Amniotic stem cell (primary cell): ENCODE measurements at places on chromosomes 3 and 15.

DNA sequence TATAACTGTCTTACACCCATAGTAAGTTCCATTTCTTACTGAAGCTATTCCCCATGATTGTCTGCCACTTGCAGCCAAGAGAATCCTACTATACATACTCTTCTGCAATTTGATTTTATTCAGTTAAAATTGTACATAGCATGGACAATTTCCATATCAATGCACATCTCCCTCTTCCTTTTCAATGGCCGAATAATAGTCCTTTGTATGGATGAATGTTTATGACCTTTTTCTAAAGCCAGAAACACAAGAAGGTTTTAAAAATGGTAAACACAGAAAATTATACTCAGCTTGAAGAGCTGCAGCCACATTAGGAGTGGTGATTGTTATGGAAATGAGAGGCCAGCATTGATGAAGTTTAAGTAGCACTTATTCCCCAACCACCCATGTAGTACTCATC, 8.5 kb upstream of the ERC2 start:
- DNase-seq = no peak

GRCh38 chr15:56772868-56773639, 39.7 kb upstream of the ZNF280D start:
- DNase-seq = no peak

GRCh38 chr3:16658004-16658924, 53.0 kb upstream of the DAZL start:
- no peak for DNase-seq

DNA sequence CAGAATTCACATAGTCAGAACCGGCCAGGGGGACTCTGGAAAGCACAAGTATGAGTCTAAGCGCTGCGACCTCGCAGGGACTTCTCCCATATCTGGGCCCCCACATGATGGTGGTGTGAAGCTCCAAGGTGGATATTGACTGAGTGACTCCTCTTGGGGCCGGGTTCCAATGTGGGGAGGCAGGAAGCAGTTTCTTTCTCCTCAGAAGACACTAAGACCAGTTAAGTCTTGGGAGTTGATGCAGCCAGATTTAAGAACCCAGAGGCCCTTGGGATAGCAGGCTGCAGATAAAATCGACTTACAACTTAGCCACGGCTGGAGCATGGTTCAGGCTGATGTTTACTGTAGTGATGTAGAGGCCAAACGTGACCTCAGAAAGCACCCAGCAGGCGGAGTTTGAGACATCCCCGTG, 55.4 kb upstream of the KLF13 start:
- no peak for DNase-seq

GRCh38 chr3:94234177-94234788, 171.4 kb downstream of the NSUN3 start:
- DNase-seq = no peak

DNA sequence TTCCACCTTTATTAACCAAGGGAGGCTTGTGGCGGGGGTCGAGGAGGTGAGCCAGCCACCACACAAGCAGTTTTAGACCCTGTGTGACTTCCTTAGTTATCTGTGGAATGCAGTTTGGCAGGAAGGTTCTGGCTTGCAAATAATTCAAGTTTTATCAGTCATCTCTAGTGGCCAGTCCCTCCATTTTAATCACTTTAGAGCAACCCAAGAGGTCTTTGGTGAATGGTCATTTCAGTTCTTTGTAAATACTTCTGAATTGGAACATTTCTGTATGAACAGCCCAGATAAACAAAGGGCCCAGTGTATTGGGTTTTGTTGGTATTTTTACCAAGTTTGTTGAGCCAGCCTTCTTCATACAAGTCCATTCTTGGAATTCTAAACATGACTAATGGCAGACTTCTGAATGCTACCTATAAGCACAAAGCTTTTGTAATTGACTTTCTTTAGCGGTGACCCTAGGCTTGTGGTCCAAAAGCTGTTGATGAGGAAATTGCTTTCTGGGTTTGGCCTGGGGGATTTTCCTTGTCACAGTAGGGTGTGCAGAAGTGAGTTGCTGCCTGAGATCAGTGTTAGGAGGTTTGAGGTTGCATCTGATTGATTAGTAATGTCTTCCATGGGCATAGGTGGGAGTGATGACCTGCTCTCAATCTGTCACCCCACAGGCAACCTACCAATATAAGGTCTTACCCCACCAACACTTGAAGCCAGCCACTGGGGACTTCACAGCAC, 193.3 kb upstream of the TOPAZ1 start:
- DNase-seq = no peak

DNA sequence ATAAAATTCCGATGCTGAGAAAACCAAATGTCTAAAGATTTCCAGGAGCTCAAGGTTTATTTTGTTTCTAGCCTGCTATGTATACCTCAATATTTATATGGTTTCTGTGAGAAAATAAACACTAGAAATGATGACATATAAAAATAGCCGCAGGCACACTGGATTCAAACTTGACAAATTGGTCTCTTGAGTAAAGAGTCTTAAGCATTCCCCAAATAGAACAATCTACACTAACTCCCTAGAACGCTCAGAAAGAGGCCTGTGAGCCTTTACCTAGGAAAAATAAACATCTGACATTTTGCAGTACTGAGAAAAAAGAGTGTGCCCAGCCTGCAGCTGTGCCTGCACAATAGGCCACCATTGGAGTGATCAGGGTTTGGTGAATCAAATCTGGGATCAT, 75.2 kb downstream of the NEK10 start:
- DNase-seq = peak; percentile 20

- no peak for DNase-seq
These were observed 133.8 kb downstream of the EPHB1 start for GRCh38 chr3:134928819-134929218.

GRCh38 chr3:14633819-14634424, 17.6 kb upstream of the CCDC174 start:
- no peak for DNase-seq

GRCh38 chr15:90286678-90287077, 21.2 kb downstream of the NGRN start:
- DNase-seq = no peak

DNA sequence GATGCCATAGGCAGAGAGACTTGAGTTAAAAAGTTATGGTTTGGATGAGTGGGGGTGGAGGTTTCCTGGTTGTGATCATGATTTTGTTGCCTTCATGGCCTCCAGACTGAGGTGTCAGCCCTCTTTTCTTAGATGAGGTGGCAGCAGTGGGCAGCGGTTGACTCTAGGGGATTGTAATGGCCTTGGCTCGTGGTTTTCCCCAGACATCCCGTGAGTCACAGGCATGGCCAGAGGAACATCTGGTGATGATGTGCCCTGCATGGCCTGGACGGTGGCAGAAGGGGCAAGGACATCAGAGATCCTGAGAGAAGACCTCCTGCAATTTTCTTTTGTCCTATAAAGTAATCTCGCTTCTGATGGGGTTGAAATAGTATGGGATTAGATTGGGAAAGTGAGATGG, 12.4 kb downstream of the RETNLB start:
- no peak for DNase-seq

- no peak for DNase-seq
These were observed 350.3 kb downstream of the ZBTB20 start for GRCh38 chr3:114796796-114797195.

- no peak for DNase-seq
These were observed 184.9 kb downstream of the APBA2 start for GRCh38 chr15:29070471-29071231.

DNA sequence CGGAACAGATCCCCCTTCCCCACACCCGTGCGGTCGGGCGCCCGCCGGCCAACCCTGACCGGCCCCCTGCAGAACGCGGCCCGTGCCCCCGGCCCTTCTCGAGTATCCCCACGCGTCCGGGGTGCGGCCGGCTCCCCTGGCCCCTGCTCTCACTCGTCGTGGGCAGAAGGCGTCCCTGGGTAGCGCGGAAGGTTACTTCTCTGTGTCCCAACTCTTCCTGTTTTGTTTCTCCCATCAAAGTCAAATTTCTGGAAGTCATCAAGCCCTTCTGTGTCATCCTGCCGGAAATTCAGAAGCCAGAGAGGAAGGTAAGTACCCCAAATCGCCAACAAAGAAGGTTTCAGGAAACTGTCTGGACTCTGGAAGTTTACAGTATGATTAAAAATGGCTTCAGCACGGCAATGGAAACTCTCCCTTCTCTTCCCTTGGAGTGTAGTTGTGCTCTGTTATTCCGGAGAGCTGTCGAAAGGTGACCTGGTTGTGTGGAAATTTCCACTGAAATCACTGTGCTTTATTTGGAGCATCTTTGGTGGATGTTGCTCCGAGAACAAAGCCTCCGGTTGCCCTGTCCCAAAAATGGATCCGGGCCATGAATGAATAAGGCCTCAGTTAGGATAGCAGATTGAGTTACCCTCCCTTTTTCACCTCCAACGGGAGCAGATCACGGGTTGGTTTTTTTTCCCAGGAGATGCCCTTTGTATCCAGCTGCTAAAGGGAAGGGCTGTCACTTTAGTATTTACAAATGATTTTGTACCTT, 536 bp downstream of the SEC61A1 start:
- DNase-seq = no peak

DNA sequence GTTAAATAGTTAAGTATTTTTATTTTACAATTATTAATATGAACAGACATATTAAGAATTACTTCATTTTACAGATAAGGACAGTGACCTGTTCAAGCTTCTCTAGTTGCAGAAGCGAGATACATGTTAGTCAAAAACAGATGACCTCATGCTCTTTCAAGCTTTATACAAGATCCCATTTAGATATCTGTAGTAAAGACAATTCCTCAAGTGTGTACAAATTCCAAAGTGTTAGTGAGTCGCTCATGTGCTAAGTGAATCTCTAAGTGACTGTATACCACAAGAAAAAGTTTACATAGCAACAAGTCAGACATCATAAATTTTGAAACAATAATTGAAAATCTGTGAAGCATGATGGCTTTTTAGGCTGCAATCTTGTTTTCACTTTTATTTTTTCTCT, 293.8 kb downstream of the ROBO1 start:
- DNase-seq = no peak

DNA sequence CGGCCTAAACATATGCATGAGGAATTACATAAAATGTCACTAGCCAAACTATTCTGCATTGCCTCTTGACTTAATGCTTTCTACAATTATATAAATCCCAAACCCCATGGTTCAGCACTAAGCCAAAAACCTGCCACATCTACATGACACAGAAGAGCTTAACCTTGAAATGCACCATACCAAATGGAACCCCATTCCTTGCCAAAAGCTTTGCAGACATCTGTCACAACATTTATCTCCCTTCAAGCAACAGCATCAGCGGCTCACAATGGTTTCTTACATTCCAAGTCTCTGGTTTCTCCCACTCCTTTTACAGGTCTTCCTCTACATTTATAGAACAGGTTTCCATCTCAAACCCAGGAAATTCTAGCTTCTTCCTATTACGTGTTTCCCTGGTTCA, 58.4 kb upstream of the GYG1 start:
- DNase-seq = no peak

DNA sequence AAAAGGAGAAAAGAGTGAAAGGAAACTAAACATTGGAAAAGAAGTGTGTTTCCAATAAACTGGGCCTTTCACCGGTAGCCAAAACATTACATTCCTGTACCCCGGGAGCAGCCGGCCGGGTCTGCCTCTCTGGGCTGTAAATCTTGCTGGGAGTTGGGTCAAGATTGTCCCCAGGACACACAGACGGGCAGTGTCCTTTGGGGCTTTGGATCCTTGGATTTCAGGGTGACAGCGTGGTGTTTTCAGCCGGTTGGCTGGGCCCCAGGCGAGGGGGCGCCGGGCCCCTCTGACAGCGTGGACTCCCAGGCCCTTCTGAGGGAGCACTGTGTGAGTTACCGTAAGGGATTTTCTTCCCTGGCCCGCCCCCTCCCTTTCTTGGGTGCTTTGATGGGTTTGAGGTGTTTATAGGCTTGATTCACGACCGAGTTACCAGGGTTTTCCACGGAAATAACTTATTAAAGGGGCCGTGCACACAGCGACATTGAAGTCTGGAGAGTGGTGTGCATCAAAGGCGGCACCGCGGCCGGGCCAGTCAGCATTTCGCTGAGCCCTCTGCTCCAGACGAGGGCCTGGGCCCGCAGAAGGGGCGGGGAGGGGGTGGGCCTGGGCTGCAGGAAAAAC, 27.4 kb downstream of the SMAD6 start:
- DNase-seq = no peak

DNA sequence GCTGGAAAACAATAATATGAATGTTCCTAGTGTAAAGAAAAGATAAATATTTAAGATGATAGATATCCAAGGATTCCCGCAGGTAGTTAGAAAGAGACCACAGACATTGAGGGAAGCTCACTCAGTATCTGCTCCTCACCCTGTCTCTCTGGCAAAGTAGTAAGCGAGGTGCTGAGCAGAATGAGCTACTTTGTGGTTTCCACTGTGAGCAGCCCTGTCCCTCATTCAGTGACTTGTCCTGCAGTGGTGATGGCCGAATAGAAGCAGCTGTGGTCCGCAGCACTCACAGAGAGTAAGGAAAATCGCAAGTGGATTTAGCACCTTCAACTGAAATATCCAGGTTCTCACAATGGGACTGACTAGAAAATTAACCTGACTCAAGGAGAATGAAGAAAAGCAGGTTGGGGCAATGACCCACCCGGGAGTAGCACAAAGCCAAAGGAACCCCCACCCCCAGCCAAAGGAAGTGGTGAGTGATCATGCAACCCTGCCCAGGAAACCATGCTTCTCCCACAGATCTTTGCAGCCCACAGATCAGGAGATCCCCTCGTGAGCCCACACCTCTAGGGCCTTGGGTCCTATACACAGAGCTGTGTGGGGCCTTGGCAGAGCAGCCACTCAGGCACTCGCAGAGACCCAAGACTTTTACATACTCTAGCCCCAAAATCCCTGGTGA, 21.8 kb upstream of the SLC25A38 start:
- DNase-seq = no peak

DNA sequence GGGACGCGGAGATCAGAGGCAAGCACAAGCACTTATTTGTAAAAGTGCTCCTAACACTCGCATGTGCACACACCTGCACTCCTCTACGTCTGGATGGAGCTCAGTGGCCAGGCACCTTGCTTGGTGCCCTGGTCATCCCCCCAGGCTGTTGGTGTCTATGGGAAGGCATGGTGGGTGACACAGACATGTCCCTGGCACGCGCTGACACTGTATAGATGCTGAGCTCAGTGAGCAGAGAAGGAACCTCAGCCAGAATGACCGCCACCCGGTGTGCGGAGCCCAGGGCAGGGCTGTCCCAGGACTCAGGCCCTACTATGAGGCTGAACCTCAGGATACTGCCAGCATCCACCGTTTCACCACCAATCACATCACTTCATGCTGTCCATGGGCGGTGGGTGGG, 64.5 kb downstream of the NIPA2 start:
- no peak for DNase-seq
